ENCODE measurements at places on chromosomes 1 and 21.

DNA sequence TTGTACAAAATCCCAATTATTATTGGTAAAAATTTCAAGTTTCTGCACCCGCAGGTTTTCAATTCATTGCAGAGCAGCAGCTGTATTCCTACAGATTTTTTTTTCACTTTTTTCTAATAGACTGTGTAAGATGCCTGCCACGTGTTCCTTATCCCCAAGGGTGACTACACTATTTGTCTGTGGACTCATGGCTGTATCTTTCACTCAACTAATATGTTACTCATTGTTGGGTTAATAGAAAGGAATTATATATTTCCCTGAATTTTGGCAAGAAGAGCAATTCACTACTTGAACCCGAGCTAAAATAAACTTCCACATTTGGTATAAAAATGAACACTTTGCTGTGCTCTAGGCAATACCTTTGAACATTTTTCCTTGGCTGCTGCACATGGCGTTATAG is 158.7 kb downstream of the NCAM2 start:
- no peak for DNase-seq

GRCh38 chr1:211017075-211017718 is 116.8 kb downstream of the KCNH1 start:
- DNase-seq, result no peak

GRCh38 chr1:167717351-167717750 is 4.4 kb upstream of the MPZL1 start:
- DNase-seq, result no peak

GRCh38 chr1:188433425-188433824 is 1604.7 kb downstream of the PLA2G4A start:
- no peak for DNase-seq

DNA sequence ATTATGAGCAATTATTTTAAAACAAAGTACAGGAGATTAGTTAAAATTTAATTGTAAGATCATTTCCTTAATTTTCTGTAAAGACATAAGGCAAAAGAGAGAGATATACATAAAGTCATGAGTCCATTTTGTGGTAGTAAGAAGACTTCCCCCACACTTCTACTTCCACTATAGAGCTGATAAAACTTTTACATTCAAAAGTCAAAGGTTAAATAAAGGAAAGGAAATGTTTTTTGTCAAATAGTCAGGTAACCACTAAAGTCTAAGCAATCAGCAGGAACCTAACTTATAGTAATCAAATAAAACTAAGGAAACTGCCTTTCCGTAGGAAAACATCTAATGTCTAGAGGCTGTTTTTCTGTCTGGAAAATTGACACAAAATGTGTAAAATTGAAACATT is 110.9 kb downstream of the DENND1B start:
- DNase-seq, result no peak

DNA sequence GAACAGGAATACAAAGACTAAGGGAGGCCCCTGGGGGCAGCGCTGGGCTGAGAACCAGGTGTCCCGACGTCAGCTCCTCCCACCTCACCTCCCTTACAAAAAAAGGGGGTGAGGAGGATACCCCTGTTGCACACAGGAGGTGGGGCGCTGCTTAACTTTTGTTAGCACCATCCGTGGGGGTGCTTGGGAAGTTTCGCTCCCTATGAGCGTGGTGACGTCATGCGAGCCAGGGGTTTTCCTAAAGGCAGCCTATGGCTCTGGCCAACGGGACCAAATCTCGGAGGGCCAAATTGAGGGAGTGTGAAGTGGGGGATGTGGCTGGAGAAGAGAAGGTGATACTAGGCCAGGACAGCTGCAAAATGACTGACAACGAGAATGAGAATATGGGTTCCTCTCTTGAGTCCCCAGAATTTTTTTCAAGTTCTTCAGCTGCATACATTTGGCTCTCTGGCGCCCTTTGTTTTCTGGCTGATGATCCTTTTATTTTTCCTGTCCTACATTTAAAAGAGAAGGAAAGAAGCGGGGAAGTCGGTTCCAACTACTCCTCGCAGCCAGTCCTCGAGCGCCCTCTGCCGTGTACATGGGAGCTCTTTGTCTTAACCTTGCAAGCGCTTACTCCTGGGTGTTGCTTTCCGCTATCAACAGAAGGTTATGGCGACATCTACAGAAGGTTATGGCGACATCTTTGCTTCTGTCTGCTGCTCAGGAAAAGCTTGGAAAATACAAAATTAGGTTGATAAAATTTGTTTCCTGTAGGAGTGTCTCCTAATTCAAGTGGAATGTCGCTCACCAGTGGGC is 48.0 kb upstream of the ZC3H11B start:
- DNase-seq, result no peak

DNA sequence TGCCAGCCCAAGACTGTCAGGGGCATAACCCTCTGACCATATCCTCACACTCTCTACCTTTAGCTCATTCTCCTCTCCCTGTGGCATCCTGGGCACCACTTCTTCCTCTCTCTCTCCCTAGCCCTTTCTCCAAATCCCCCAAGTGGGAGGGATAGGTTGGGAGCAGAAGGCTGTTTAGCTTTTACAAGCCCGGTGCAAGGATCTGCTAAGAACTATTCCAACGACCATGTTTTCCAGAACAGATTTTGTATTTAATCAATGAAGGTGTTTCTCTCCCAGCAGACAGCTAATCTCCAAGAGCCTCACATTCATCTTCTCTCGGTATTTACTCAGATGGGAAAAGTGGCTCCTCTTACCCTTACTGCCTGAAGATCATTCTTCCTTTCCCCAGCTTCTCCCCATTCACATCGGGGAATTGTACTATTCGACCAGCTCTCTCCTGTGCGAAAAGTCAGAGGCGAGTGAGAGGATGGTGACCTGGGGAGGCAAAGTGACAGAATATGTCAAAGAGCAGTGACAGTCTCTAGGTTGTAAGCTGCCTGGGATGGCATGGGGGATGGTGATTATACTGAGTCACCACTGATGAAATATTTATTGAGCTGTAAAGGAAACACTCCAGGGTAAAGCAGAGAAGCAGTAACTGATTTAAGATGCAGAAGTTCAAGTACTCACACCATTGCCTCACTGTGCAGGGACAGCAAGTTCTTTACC is 47.0 kb upstream of the RBM15 start:
- DNase-seq, result no peak

DNA sequence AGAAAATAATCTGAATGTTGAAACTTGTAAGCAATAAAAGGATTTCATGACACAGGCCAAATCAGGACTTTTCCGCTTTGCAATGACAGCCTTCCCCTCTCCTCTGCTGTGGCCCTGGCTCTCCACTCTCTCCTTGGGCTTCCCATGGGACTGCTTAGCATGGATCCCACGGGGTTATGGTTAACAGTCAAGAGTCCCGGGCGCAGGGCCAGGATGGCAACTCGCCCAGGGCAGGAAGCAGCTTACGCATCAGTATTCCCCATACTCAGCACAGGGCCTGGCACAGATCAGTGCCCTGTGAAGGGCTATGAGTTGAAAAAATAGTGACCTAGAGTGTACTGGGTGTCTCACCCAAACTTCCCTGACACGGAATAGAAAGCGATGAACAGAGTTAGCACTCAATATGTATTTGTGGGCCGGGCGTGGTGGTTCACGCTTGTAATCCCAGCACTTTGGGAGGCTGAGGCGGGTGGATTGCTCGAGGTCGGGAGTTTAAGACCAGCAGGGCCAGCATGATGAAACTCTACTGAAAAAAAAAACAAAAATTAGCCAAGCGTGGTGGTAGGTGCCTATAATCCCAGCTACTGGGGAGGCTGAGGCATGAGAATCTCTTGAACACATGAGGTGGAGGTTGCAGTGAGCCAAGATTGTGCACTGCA is 29.1 kb upstream of the GRHL3 start:
- DNase-seq, result no peak

DNA sequence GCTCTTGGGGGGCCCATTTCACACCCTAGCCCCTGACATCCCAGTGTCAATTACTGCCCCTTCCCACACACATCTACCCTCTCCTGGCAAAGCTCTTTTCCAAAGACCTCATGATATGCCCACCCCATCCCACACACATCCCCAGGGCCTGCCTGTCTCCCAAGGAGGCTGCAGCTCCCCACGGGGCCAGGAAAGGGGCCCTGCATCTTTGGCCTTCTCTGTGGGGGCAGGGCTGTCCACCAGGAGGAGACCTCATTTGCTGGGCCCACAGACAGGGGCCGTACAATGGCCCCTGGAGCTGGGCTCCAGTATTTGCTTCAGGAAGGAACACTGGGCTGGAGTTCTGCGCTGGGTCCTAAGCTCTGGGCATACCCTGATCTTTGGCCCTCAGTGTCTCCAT is 65.6 kb upstream of the RUNX3 start:
- no peak for DNase-seq

DNA sequence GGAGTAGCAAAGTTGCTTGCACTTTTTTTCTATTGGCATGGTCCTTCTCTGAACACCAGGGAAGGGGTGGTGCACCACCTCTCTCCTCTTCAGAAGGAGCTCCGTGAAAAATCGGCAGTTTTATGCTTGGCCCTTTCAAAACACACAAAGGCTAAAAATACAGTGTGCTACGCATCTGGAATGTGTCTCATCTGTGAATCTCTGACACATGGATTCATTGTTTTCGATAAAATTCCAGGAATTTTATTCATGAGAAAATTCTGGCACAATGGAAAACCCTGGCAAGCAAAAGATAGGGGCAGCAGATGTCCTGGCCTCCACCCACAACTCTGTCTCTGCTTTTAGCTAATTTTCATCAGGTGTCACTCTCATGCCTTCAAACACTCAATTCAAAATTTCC is 42.9 kb downstream of the ERG start:
- no peak for DNase-seq

DNA sequence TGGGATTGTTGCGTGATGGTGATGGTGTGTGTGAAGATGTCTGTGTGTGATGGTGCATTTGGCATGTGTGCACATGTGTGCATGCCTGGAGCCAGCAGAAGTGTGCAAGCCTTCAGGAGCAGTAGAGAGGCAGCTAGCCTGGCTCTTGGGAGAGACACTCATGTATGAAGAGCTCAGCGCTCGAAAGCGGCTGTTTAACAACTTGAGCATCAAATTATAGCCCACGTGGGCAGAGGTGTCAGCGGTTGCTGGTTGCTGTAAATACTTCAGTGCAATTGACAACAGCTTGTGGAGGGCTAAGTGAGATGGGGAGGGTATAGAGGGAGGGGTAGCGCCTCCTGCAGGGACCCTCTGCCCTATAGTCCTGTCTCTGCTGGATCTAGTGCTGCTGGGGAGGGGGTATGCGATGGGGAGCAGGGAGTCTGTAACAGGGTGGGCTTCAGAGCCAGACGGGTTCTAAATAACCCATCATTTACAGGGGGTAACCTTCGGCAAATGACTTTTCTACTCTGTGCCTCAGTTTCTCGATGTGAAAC is 21.5 kb downstream of the FOXD2 start:
- no peak for DNase-seq

- no peak for DNase-seq
Observed at GRCh38 chr1:205570173-205570501, 61.7 kb downstream of the ELK4 start.

GRCh38 chr21:28066076-28066475 is 926.6 kb downstream of the LTN1 start:
- no peak for DNase-seq

GRCh38 chr21:46504666-46505065 is 46.0 kb downstream of the DIP2A start:
- DNase-seq, result no peak

DNA sequence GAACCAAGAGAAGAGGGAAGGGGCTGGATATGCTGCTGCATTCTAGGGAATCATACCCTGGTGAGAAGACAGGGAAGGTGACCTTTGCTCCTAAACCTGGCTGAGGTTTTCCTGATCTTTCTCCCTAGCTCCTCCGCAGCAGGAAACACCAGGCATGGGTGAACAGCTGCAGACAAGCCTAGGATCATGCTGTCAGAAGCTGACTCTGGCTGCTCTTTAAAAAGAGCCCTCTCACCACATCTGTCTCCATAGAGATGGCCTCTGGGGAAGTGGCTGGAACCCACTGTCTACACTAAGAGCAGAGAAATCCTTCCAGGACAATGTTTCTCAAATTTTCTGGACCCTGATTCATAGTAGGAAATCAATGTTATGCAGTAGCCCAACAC is 57.6 kb downstream of the CD34 start:
- no peak for DNase-seq

DNA sequence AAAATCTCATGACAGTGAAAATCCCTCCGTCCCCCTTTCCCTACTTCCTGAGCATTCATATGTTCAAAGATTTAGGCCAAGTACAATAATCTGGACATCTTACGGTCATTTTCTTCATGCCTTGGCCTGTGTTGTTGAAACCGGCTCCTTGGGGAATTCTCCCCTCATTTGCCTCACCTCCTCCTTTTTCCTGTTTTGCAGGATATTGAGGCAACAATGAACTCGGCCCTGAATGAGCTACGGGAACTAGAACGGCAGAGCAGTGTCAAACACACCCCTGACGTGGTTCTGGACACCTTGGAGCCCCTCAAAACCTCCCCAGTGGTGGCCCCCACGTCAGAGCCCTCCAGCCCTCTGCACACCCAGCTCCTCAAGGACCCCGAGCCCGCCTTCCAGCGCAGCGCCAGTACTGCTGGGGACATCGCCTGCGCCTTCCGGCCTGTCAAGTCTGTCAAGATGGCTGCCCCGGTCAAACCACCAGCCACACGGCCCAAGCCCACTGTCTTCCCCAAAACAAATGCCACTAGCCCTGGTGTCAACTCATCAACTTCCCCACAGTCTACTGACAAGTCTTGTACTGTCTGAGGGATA is 9.3 kb upstream of the IKBKE start:
- no peak for DNase-seq

DNA sequence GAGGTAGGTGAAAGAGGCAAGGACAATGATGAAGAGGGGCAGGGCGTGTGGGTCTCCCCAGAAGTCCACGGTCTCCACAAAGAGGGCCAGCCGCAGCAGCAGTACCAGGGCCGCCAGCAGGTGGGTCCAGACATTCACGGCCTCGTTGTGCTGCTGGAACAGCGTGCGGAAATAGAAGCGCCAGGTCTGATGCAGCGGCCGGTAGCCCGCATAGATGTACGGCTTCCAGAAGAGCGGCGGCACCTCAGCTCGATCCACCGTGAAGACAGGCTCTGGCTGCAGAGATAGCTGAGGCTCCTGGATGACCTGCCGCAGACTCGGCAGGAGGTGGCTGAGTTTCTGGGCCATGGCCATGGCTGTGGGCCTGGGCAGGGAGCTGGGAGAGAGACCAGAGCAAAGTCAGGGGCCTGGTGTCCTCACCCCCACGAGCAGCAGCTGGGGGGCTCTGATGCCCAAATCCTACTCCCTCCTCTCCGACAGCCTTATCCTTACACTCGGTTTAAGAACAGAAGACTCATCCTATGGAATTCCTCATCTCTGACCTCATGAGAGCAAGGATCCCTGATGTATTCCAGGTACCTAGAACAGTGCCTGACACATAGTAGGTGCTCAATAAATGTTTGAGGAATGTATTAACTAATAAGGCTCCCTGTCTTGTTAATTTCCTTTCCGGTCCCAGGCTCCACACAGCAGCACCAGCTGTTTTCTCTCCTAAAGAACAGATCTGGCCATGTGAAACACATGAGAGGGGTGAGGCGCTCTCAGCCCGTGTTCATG is 4.4 kb upstream of the AUNIP start:
- no peak for DNase-seq

DNA sequence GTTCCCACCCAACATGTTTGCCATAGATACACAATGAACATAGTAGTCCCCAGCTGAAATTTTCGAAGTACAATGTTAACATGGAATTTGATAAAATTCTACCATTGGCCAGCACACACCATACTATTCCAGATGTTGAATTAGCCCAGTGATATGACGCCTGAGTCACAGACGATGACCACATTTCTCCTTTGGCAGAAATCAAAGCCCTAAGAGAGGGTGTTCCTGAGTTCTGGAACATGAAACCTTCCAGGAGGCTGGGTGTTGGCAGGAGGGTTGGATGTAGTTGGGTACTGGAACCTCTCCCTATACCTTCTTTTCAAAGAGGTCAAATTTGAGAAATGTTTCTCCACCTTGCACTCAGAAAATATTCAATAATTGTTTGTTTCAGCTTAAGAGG is 37.8 kb downstream of the LPAR3 start:
- DNase-seq, result no peak

GRCh38 chr1:29983321-29983720 is 740.1 kb downstream of the MATN1 start:
- DNase-seq, result no peak

Measured in stimulated activated CD4-positive, alpha-beta T cell treated with anti-CD3 and anti-CD28 coated beads, Interleukin-15, amount 100 ng/mL, for 1 hour (primary cell).